Germinal center (tissue), 1 donor: ENCODE measurements at places on chromosomes 3 and 15.

- DNase-seq: no peak
These were observed 137.1 kb upstream of the PRR20G start for GRCh38 chr3:127424766-127425504.

DNA sequence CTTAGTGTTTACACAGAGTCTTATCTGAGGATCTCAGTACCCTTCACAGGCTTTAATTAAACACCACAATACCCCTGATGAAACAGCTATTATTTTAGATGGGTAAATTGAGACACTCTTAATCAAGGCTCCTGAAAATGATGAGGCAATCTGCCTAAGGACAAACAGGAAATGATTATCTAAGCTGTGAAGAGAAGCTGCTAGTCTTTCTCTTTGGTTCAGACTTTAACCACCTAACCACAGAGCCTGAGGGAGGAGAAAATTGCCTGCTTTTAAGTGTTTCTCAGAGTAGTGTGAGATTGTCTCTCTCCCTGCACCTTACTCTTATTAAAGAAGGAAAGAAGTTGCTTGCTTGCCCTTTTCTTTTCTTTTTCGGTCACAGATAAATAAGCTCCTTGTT, 364.3 kb upstream of the ADAMTS9 start:
- DNase-seq: no peak

- no peak for DNase-seq
These were observed 54.2 kb downstream of the FLNB start for GRCh38 chr3:58062472-58062871.

DNA sequence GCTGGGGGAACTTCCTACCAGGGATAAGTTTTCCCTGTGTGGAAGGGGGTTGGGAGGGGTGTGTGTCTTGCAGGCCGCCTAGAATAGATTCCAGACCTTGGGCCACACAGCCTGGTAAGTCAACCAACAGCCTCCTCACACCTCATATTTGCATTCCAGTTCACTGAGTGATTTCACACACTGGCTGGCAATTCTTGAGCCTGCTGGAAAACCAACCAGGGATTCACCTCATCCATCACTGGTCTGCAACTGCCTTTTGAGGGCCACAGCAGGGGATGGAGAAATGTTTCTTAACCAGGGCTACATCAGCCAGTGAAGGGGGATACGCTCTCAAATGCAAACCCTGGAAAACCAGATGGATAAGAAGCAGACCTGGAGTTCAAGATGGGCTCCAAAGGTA, 2.0 kb downstream of the FSTL1 start:
- DNase-seq: no peak

DNA sequence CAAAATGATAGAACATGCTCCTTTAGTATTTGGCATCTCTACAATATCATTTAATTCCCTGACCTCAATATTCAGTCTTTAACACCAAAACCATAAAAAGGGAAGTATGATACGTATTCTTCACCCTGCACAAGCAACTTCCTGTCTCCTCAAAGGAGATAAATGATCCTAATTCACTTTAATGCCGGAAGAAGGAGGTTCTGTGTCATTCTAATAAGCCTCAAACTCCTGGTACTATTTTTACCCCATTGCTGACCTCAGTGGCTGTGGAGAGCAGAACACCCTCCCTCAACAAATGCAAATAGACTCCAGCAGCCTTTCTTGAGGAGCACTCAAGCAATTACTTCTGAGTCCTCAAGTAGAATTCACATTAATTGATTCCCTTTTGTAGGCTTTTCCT, 173.3 kb downstream of the TMEM108 start:
- DNase-seq: peak; percentile 20

DNA sequence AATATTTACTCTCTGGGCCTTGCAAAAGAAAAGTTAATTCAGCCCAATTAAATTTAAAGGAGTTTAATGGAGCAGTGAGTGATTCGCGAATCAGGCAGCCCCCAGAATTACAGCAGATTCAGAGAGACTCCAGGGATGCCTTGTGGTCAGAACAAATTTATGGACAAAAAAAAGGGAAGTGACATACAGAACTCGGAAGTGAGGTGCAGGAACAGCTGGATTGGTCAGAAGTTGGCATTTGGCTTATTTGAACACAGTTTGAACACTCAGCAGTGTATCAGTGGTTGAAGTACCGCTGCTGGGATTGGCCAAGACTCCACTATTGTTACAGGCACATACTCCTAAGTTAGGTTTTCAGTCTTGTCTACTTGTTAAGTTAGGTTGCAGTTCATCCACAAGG, 145.0 kb upstream of the GAP43 start:
- DNase-seq: no peak

DNA sequence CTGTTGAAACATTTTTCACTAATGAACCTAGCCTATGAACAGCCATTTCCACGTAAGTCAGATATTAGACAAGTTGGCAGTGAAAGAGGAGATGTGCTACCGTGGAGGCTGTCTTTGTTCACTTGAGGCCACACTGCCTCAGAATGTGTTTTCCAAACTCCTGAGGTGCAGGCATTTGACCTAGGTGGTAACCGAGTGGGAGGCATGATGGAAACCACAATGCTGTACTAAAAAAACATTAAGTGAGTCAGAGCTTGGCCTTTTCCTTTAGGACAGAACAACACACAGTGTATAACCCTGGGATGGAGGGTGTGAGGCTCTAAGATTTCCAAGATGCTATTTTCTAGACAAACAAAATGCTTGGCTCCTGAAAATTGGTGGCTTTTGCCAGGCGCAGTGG, 406.3 kb downstream of the SOX2 start:
- no peak for DNase-seq

GRCh38 chr3:72587282-72587681, 261.0 kb downstream of the SHQ1 start:
- DNase-seq: no peak
